NCI-H2029 (cell line): ENCODE measurements at places on chromosomes 11 and 22.

- DNase-seq: no peak
Observed at GRCh38 chr11:19480540-19480939, 232.1 kb upstream of the NAV2 start.

GRCh38 chr11:126978911-126979310 is 21.7 kb downstream of the KIRREL3 start:
- peak; percentile 82 for DNase-seq

DNA sequence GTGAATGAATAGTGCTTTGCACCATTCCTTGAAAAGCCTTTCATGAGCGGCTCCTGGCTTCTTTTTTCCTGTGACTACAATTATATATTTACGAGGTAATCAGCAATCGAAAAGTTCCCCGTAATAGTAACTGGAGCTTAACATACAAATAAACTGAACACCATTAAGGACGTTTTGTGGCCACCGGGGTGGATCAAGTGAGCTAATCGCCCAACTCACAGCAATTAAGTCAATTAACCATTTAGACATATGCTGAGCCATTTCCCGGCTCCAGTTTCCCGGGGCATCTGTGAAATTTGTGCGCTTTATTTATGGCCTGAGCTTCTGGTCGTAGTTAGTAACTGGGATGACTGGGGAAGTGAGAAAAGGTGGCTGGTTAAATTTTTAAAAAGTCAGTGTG is 465.2 kb downstream of the MIAT start:
- DNase-seq: no peak

DNA sequence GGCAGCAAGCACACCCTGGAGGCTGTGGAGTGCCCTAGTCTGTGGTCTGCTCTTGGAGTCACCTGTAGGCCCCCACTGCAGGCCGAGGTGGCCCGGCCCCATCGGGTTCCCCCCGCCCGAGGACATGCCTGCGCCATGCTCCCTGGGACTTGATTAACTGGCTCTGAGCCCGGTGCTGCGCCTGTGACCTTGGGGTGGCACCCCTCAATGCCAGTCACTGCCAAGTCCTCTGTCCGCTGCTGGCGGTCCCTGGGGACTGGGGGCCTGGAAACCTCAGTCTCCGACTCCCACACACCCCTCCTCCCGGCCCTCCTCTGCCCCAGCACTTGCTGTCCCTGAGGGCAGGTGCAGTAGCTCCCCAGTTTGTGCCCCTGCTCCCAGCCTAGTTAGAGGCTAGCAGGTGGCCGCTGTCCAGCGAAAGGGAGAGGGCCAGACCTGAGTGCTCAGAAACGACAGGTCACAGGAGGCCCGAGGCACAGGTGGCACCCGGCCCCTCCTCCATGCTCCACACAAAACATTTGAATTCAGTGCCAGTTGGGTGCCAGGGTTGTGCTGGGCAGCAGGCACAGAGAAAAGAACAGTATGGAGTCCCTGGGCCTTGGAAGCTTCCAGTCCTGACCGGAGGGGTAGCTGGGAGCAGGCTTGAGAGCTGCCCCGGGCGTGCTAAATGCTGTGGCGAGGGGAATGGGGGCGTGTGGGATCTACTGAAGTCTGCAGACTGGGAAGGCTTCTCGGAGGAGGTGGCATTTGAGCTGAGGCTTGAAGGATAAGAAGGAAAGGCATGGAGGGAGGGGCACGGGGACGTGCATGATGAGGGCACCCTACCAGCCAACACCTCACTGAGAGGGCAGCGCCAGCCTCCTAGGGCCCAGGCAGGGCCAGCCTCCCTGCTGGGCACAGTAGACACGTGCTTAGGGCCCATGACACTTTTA is 16.4 kb upstream of the FLRT1 start:
- no peak for DNase-seq

GRCh38 chr11:112744041-112744440 is 217.2 kb upstream of the NCAM1 start:
- peak; percentile 92 for DNase-seq

DNA sequence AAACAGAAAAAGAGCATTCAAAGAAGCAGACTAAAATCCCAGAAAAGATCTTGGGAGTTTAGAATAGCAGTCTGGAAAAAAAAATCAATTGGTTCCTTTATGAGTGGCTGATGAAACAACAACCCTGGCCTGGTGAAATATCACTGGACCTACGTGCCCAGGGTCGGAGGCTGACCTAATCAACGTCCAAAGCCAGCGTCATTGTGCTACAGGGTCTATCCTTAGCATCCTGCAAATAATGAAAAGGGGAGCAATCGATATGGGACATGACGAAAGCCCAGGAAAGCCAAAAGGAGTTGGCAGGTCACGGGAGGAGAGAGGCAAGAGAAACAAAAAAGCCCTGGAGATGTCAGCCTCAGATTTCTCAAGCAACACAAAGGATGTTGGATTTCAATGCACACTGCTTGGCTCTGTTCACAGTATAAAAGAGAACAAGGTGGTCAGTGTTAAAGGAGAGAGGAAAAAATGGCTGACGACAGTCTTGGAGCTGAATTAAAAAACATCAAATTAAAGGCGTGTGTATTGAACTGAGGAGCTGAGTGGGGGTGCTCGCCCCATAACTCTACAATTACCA is 148.8 kb downstream of the BLID start:
- DNase-seq: no peak

DNA sequence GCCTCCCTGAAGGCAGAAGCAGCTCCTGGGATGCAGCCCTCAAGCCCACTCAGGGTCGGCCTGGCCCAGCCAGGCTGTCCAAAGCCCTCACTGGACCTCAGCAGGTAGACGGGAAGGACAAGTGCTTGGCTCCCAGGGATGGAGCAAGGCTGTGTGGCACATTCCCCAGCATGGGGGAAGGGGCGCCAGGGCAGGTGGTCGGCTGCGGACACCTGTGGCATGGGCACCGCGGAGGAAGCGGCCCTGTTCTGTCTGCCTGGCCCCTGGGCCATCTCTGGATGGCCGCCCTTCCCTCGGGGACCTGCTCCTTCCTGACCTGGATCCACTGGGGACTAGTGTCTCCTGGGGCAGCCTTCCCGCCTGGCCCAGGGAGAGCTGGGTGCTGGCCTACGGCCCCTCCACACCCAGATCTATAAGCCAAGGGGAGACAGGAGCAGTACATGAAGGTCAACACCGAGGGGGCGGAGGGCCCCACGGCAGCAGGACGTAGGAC is 26.0 kb downstream of the CHID1 start:
- DNase-seq: no peak

- no peak for DNase-seq
Observed at GRCh38 chr11:70067591-70068341, 10.4 kb upstream of the ANO1 start.

DNA sequence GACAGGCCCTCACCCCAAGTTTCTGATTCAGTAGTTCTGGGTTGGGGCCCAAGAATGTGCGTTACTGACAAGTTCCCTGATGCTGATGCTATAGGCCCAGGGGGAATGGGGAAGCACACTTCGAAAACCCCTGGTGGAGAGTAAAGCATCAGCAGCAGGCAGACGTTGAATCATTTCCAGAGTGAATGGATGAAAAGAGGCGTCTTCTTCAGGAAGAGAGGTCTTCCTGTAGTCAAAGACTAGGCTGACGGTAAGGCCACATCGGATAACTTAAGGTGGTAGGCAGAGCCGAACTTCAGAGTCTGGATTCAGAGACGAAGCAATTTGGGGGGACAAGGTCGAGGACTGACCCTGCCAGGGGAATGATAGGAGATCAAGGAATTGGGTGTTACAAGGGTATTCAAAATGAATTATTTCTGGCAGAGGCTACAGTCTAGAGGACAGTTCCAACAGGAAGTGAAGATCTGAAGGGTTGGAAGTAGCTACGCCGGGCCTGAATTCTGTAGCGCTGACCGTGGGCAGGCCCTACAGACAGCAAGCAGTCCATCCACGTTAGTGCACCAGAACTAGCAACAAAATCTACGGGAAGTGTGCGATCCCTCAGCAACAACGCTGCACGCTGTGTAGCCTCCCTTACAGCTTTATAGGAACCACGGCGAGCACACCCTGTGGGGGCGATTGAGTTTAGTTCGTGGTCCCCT is 862 bp upstream of the CENATAC start:
- no peak for DNase-seq

- DNase-seq: no peak
Observed at GRCh38 chr22:41560095-41560471, 727 bp upstream of the CSDC2 start.

- DNase-seq: no peak
Observed at GRCh38 chr11:48006301-48006992, 26.1 kb downstream of the PTPRJ start.

GRCh38 chr11:26947379-26947844 is 46.5 kb upstream of the FIBIN start:
- no peak for DNase-seq

DNA sequence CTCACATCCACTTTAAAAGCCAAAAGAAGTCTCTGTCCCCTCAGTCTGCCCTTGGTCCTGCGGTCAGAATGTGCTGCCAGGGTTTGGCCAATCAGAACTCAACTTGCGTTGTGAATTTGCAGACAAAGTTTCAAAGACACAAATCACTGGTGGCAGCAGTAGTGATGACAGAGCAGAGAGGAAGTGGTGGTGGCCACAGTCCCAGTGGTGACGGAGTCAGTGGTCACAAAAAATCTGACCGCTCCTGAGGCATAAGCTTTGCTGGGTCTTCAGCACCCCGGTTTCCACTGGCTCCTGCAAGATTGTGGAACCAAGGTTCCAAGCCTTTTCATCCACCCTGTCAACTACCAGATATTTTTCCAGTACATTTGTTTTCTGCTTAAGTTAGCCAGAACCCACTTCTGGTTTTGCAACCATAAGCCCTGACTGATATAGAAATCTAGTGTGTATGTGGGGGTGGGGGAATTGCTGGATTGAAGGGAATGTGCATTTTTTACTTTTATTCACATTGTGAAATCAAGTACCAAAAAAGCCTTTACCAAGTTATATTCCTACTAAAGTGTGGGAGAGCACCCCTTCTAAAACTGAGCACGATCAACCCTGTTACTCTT is 112.3 kb downstream of the TMPRSS5 start:
- no peak for DNase-seq

DNA sequence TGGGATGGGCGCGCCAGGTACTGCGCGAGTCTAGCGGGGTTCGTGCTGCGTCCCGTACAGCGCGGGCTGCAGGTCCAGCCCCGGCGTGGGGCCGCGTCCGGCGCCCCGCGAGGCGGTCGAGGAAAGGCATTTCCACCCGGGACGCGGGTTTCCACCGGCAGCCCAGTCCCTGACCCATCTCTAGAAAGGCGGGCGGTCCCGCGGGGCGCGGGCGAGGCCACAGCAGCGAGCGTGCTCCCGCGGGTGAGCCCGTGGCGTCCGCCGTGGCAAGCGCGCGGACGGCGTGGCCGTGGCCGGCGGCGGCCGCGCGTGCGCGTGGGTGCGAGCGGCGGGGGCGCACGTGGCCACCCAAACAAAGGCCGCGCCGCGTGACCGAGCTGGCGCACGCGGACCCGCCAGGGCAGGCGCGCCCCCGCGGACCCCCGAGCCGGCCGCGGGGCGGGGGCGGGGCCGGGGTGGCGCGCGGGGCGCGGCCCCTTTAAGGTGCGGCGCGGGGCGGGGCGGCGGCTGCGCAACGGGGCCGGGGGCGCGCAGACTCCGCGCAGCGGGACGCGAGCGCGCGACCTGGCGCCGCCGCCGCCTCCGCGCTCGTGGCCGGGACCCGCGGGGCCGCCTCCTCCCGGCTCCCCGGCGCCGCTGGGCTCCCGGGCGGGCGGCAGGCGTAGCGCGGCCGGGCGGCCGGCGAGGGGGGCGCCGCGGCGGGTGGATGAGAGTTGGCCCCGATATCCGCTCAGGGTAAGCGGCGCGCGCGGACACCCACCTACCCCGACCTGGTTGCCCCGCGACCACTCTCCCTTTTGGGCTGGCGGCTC is 39.3 kb upstream of the CELSR1 start:
- DNase-seq: peak; percentile 18

DNA sequence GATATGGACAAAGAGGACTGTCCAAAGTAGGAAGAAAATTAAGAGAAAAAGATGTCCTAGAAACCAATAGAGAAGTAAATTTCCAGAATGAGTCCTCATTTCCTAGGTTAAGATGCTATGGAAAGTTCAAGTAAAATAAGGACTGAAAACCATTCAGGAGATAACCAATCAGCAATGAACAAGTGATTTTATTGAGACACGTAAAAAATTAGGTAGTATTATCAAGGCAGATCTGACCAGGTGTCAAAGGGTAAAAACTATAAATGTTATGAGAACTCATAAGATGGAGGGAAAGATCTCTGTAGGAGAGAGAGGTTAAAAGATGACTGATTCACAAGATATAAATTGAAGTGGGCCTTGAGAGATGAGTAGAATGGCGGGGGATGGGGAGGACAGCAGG is 50.2 kb downstream of the SPATA19 start:
- DNase-seq: no peak

- DNase-seq: no peak
Observed at GRCh38 chr11:125263268-125263790, 98.8 kb downstream of the PKNOX2 start.

DNA sequence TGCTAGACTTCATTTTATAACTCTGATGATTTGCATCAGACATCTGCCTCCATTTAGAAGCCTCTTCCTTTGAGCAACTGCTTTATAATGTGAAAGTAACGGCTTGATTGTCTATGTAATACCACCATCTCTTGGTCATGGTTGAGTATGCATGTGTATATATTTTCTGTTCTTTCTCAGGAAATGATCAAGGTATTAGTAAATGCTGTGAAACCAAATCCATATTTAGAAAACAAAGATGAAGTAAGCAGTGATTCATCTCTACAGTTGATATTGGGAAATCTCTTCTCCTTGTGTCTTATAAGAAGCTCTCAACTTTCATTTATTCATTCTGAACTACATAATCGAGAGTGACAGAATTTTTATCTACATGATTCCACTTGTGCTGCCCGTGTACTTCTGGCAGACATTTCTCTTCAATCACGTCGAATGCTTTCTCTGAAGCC is 104.6 kb upstream of the ANO3 start:
- no peak for DNase-seq

GRCh38 chr11:94740083-94741021 is 27.8 kb upstream of the AMOTL1 start:
- no peak for DNase-seq

- no peak for DNase-seq
Observed at GRCh38 chr11:125062931-125063428, at the start of gene SLC37A2. TSS of gene SLC37A2 (plus strand) at chr11:125063305. CDS start at chr11:125063368, 63 bp downstream.

DNA sequence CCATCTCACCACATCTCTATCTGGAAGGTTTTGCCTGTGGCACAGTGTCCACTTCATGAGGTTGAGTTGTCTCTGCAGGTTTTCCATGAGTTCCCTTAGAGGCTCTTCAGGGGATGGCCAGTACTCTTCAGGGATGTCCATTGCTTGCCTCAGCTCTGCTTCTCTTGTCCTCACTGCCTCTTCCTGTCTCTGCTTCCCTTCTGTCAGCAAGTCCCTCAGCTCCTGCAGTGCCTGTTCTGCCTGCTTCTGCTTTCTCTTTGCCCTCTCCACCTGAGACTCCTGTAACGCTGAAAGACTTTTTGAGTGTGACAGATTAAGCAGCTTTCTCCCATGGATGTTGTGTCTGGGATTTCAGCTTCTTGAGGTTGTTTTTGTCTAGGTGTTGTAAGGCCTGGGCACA is 38.2 kb upstream of the MRPL17 start:
- no peak for DNase-seq

- DNase-seq: no peak
Observed at GRCh38 chr11:17397311-17398002, 9.0 kb upstream of the KCNJ11 start.

- no peak for DNase-seq
Observed at GRCh38 chr22:37371491-37371890, 55.8 kb downstream of the ELFN2 start.
